Smooth muscle cell of bladder (primary cell): ENCODE measurements at places on chromosomes 2 and 18. TPM values are rescaled to one million over a fixed set of nuclear protein-coding genes. Genes with fewer than 3 reads are reported as not detected.

The RGPD4 gene
- total RNA-seq: under 0.01 TPM in 1 of 2 replicates, not detected in the other

The LOXHD1 gene
- total RNA-seq: under 0.01 TPM in 1 of 2 replicates, not detected in the other

The SERPINB10 gene
- not detected in 2 replicates for total RNA-seq

The CAPN13 gene
- total RNA-seq: not detected in 2 replicates

The PKP4 gene
- total RNA-seq: 20.9 and 26.1 TPM in 2 replicates

The SLC38A11 gene
- total RNA-seq: under 0.01 and 0.55 TPM in 2 replicates

The FN1 gene
- 808 and 2,278 TPM in 2 replicates for total RNA-seq

The SLC5A7 gene
- total RNA-seq: not detected in 2 replicates

The ABCB11 gene
- total RNA-seq: not detected in 2 replicates

The ORC4 gene
- 18.8 and 23.2 TPM in 2 replicates for total RNA-seq

The SULT1C2 gene
- under 0.01 and 0.83 TPM in 2 replicates for total RNA-seq

The CHMP3 gene
- 59.3 and 66.7 TPM in 2 replicates for total RNA-seq

The HES6 gene
- total RNA-seq: 0.92 and 4.0 TPM in 2 replicates

The SPP2 gene
- not detected in 2 replicates for total RNA-seq

The STON1 gene
- 27.3 and 48.2 TPM in 2 replicates for total RNA-seq

The HOXD9 gene
- 0.18 and 0.28 TPM in 2 replicates for total RNA-seq

The SERPINB2 gene
- total RNA-seq: 0.74 and 1.00 TPM in 2 replicates

The ZSWIM2 gene
- total RNA-seq: under 0.01 and 0.09 TPM in 2 replicates
